ENCODE measurements at places on chromosomes 12 and 14. TPM values are rescaled to one million over a fixed set of nuclear protein-coding genes. Genes with fewer than 3 reads are reported as not detected.

KRT73 gene
- total RNA-seq = not detected

B4GALNT3 gene
- 8.3 TPM for total RNA-seq

A2M gene
- total RNA-seq = not detected

HCFC2 gene
- total RNA-seq = 7.6 TPM

VDR gene
- 3.4 TPM for total RNA-seq

CLEC2A gene
- total RNA-seq = not detected

SLC4A8 gene
- 0.26 TPM for total RNA-seq

ADAM21 gene
- 0.13 TPM for total RNA-seq

ACSS3 gene
- 0.26 TPM for total RNA-seq

P2RX2 gene
- total RNA-seq = not detected

PLEK2 gene
- 111 TPM for total RNA-seq

STYK1 gene
- total RNA-seq = 0.53 TPM

TC2N gene
- 46.1 TPM for total RNA-seq

TEAD4 gene
- total RNA-seq = 2.0 TPM

PRIMA1 gene
- total RNA-seq = not detected

LMNTD1 gene
- not detected for total RNA-seq

SLC10A1 gene
- not detected for total RNA-seq

YEATS4 gene
- 32.1 TPM for total RNA-seq

DPY19L2 gene
- total RNA-seq = under 0.01 TPM

KCNC2 gene
- total RNA-seq = not detected

KIF26A gene
- 0.26 TPM for total RNA-seq

SIX6 gene
- not detected for total RNA-seq

STAC3 gene
- 0.26 TPM for total RNA-seq

CFAP54 gene
- total RNA-seq = 0.26 TPM

DEPDC4 gene
- 2.1 TPM for total RNA-seq

SYT1 gene
- total RNA-seq = 0.26 TPM

VWF gene
- total RNA-seq = 0.26 TPM

COA8 gene
- total RNA-seq = 17.4 TPM

RAD9B gene
- total RNA-seq = 0.26 TPM

MMP19 gene
- total RNA-seq = 0.53 TPM

APEX1 gene
- total RNA-seq = 56.1 TPM

AQP6 gene
- total RNA-seq = not detected

GPRC5A gene
- total RNA-seq = 16.1 TPM
